ENCODE measurements at places on chromosomes 6 and 20.

DNA sequence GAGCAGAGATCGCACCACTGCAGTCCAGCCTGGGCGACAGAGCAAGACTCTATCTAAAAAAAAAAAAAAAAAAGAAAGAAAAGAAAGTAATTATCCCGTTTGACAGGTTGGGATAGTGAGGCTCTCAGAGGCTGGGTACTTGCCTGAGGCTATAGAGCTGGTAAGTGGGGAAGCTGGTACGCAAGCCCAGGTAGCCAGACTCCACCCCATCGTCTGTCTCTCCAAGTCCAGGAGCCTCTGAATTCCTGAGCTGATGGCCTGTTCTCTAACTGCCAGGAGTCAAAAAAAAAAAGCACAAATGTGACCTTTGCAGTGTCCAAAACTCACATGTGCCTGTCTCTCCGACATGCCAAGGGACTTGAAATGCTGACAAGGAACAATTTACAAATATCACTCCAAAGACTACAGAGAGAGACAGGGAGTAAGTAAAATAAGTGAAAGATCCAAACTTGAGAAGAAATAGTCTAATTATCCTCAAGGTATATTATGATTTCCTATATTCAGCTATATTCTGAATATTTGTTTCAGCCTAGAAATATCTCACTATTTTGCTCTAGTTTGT lies 109.1 kb upstream of the SCAF8 start:
- DNase-seq = no peak

GRCh38 chr20:37426106-37426505 lies 80.2 kb downstream of the SRC start:
- DNase-seq = no peak

- DNase-seq = no peak
Observed at GRCh38 chr6:703552-703951, 10.6 kb upstream of the EXOC2 start.

GRCh38 chr6:8434727-8435092 lies 635 bp downstream of the SLC35B3 start:
- DNase-seq = no peak

DNA sequence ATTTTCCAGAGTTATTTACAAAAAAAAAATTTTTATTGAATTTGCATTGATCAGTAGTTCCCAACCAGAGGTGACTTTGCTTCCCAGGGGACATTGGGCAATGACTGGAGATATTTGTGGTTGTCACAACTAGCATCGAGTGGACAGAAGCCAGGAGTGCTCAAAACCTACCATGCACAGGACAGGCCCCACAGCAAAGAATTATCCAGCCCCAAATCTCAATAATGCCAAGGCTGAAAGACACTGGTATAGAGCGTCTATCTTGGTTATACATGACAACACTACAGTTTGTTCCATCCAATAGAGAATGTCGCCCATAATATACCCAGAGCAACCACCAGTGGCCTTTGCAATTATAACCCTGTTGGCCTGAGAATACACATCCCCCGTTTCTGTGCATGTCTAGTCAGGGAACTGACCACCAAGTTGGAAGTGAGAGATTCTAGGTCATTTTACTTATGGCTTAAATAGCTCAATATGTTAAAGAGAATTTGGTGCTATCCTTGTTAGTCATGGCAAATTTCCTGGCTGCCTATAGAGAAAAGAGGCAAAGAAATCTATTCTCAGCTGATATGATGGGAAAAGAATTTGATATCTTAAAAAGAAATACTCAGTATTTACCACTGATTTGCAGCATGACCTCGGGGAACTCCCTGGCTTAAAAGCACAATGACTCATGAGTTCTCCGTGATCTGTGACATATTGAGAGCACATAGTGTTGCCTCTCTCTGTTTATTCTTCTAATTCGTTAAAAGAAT lies 76.0 kb upstream of the ADTRP start:
- peak; percentile 53 for DNase-seq

DNA sequence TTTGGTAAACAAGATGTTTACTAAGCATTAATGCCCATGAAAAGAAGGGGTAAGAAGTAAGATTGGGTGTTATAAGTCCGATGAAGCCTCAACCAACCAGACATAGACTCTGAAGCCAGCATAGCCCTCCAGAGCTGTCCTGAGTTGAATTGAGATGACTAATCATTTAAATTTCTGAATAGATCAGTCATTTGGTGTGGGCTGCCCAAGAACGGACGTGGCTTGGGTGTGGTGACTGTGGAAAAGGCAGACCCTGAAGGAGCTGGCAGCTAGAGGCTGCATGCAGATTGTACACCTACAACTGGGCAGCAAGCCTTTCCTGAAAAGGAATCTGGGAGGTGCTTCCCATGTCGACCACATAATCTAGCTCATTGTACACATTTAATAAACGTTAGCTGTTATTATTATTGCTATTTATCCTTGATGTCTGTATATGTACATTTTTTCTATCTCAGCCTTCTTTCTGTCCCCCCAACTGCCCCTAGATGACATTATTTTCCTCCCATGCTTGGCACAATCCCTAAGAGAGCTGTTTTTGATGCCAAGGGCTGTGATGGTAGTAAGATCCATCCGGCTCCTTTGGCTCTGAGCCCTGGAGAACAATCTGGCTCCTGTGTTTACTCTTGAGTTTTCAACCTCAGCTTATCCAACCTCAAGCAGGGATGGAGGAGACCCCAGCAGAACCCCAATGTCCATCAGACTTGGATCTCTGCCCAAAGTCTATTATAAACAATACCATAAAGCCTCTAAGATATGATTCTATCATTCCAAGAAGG lies 57.6 kb upstream of the JAG1 start:
- peak; percentile 23 for DNase-seq

DNA sequence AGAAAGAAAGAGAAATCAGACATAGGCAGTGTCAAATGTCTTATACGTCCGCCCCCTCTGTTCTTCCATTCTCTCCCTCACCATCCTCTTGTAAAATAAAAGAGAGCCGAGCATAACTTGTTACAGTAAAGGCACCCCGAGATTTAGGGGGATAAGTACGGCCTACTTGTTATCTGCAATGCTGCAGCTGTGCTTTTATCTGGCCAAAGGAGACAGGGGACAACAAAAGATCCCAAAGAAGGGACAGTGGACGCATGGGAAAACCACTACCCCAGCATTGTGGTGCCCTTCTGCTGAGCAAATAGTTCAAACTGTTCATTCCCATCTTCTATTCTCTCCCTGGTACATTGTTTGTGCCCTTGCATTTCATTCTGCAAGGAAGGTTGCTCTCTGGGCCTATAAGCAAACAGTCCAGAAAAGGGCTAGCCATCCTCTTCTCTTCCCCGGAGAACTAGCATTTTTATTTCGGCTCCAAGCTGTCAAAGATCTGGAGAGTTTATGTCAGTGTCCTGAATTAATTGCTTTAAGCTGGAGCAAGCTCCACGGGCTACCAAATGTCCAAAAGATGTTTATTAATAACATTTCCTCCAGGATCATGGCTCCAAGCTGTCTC lies 22.3 kb downstream of the FOXA2 start:
- DNase-seq = no peak

- no peak for DNase-seq
Observed at GRCh38 chr6:31686483-31686882, 5.6 kb upstream of the LY6G5C start.

GRCh38 chr6:45491048-45491735 lies 113.5 kb upstream of the SUPT3H start:
- DNase-seq = no peak

- no peak for DNase-seq
Observed at GRCh38 chr6:37006793-37007339, 1.4 kb downstream of the FGD2 start.

DNA sequence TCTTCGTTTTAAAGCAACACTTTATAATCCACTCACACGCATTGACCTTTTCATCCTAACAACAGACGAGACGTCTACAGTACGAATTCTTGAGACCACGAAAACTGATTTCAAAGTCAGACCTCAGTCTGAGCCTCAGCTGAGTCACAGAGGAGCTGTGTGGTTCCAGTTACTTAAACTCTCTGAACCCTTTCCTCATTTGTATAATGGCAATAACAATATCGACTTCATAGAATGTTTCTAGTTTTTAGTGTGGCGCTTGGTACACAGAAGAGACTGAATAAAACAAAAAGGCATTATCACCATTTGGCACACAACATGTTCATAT lies 236.9 kb downstream of the ATXN1 start:
- no peak for DNase-seq

GRCh38 chr20:55258559-55258958 lies 746.8 kb downstream of the CBLN4 start:
- DNase-seq = no peak

DNA sequence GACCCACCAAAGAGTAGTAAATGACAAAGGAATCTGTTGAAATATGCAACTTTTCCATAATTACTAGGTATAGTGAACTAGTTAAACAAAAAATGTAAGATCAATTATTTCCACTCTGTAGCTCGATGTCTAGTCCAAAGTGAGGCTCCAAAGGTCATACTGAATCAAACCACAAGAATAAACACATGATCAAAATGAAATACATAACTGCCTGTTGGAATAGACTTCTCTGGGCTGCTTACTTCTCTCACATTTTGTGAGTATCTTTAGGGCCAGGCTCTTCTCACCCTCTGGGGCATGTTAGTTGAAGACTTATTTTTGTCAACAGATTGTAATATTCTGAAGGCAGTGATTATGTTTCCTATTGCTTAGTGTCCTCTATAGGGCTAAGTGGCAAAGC lies 103.7 kb upstream of the TMEM170B start:
- DNase-seq = no peak

- no peak for DNase-seq
Observed at GRCh38 chr20:9838035-9838377, 870 bp downstream of the PAK5 start.

GRCh38 chr6:144286503-144287393 lies 1.6 kb downstream of the UTRN start:
- peak; percentile 74 for DNase-seq

- no peak for DNase-seq
Observed at GRCh38 chr6:45278367-45278766, 49.8 kb upstream of the RUNX2 start.

- no peak for DNase-seq
Observed at GRCh38 chr20:5153612-5154542, 27.1 kb downstream of the CDS2 start.

DNA sequence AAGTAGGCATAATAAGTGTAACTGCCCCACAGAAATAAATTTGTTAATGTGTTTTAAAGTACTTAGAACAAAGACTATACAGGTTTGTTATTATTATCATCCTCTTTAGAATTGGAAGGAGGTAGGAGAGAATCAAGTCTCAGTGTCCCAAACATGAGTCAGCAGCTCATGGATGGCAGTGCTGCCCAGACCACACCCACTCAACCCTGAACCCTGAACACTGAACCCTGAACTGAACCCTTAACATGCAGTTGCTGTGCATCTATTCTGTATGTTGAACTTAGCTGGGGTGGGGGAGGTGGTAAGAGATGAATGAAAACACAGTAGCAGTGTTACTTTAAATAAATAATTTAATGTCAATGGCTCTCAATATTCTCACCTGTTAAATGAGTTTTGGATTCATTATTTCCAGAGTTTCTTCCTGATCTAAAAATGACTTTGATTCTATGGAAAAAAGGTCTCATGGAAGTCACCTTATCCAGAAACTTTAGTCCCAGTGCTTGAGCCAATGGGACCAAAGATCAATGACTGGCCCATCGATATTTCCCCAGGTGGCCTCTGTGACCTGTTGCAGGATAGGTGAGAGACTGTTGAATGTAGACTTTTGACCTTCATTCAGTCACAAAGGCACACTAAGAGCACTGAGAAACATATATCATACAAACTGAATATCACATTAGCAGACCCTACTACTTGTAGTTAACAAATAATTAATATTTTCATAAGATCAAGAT lies 3.1 kb upstream of the ANKRD66 start:
- no peak for DNase-seq

Data from HS-5 (cell line).